ENCODE measurements at places on chromosomes 7 and 10.

DNA sequence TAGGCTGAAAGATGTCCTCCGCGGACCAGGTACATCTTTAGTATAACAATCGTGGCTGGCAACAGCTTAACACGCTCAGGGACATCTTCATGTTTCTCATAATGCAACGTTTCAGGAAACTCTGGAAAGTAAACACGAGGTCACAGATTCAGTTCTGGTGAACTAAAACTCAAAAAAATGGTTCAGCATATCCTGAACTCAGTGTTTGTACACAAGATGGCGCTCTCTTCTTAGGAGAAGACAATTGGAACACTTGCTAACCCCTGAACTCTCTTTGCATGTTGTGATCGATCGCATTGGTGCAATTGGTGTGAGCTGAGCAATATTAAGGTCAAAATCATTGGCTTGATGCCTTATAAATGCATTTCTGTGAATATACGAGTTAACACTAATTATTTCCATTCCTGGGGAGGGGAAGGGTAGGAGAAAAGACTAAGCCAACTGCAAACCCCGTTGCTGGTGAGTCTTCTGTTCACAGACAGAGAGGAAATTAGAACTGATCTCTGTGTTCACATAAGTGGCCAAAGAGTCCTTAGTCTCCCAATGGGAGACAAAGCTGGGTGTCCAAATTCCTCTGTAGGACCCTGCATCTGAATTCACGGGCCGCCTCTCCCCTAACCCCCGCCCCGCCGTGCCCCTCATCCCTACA, 52.6 kb upstream of the FAM180A start:
- DNase-seq, result peak; percentile 85

- DNase-seq, result no peak
These were observed 35.7 kb upstream of the SHH start for GRCh38 chr7:155847821-155848435.

GRCh38 chr10:128286141-128286761, 160.0 kb upstream of the MKI67 start:
- DNase-seq, result no peak

DNA sequence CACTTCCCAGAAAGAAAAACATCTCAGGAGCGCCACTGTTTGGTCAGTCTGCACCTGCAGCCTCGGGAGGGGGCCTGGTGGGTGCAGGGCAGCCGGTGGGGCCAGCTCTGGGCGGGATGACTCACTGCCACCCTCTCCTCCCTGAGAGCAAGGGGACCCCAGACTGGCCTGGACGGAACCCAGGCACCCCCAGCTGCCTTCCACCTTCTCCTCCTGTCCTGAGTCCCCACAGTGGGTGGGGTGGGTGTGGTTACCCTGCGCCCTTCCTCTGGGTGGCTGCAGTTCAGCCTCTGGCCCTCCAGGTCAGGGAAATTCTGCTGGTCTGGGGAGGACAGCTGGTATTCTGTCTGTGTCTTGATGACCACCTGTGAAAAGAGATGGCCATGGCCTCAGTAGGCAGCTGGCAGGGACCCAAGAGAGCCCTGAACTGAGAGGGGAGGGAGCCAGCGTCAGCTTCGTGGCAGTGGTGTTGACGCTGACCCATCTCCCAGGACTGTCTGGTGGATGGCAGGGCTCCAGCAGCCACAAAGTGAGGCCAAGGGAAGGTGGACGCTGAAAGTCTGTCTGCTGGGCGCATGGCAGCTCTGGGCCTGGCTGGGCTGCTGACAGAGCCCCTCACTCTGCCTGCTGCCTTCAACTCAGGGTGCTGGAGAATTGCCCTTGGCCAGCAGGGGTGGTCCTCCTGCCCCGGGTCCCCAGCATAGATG, 8.9 kb downstream of the CALY start:
- DNase-seq, result no peak

- DNase-seq, result no peak
These were observed 10.8 kb downstream of the ERLIN1 start for GRCh38 chr10:100174699-100175677.

DNA sequence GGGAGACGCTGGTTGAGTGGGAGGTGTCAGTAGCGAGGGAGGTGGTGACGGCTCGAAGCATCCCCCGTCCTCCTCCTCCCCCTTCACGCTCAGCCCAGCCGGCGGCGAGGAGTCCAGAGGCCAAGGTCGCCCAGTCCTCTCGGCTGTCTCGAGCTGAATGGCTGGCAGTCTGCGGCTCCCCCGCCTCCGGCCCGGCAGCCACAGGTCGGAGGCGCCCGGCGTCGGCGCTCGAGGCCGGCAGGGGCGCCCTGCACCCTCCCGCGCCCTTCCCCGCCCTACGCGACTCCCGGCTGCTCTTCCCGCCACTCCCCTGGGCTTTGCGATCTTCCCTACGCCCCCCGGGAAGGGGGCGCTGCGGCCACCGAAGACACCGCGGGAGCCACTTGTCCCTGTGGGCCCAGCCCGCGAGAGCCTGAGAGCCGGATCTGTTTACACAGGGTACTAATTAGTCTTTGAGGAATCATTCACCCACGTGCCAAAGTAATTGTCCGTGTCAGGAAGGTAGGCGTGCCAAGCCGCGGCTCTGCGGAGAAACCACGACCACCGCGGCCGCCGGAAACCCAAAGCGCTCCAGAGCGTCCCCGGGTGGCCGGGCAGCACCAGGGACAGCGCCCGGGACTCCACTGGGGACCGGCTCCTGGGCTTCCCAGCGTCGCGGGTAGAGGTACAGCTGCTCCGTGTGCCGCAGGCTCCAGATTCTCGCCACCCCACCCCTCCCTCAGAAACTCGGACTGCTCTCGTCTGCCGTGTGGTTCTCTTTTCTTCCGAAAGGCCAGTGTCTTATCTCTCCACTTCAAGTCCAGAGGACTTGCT, at the start of gene NXPH1:
Gene NXPH1 (plus strand): TSS at position 133 of the 813 bp plus-strand sequence.
- peak; percentile 10 for DNase-seq

DNA sequence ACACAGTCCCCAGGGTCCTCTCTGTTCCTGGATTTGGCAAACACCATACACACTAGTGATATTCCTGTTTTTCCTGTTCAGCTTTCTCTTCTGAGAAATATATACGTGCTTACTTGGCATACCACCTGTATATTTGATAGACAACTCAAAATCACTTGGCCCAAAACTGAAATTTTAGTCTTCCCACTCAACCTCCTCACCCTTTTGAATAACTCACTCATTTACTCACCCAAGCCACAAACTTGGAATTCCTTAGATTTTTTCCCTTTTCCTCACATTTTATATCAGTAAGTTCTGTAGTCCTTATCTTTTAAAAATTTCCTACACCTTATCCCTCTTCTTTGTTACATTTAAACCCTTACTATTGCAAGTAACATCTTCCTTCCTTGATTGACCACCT, 143.4 kb downstream of the PPP1R3A start:
- DNase-seq, result no peak

DNA sequence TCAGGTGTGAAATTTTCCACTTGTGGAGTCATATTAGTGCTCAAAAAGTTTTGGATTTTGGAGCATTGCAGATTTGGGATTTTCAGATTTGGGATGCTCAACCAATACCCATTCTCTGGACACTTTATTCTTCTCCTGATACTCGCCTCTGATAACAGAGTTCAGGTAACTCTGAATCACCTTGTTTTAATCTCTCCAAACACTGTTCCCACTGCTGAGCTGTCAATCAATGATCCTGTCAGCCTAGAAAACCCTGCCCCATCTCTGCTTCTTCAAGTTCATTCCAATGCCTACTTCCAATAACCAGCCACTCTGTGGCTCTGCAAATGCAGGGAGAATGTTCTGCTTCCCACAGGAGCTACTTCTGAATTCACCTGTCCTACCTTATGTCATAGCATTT, 21.8 kb downstream of the SGMS1 start:
- no peak for DNase-seq

DNA sequence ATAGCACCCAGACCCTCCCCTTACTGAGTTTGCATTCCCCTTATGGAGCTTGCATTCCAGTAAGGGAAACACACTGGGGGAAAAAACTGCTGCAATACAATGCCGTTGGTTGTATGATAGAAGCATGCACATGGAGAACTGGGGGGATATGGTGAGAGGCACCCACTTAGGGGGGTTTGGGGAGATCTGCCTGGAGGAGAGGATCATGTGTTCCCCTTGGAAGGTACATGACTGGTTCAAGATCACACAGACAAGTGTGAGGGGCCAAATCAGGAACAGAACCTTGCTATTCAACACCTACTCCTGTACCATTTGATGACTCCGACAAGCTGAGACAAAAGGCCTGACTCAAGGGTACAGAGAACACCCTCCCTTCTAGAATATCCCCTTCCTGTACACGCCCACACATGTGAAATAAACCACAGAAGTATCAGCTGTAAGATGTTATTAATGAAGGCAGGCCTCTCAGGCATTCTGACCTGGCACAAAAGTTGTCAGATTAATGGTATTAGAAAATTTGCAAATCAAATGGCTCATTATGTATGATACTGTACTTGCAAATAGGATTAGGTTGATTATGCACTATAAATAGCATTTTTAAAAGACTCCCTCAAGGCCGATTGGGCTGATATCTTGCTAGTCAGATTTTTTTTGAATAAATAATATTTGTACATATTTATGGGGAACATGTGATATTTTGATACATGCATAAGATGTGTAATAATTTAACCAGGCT, 122.2 kb downstream of the NPY start:
- DNase-seq, result no peak

GRCh38 chr10:128071417-128071782, 54.8 kb downstream of the MKI67 start:
- DNase-seq, result no peak

DNA sequence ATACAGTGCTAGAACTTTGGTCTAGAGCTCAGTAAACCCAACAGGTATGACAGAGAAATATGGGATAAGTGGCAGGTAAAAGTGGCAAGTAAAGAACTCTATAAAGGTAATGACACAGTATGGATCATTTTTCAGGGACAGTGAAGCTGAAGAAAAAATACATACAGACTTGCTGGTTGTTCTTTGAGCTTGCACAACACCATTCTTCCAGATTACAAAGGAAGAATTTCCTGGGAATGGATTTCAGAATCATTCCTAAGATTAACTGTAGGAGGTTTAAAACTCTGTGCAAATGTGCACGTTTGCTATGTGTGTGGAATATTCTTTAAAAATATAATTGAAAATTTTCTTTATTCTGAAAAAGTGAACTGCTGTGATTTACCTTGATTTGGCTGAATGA, 36.0 kb downstream of the PHF14 start:
- no peak for DNase-seq

DNA sequence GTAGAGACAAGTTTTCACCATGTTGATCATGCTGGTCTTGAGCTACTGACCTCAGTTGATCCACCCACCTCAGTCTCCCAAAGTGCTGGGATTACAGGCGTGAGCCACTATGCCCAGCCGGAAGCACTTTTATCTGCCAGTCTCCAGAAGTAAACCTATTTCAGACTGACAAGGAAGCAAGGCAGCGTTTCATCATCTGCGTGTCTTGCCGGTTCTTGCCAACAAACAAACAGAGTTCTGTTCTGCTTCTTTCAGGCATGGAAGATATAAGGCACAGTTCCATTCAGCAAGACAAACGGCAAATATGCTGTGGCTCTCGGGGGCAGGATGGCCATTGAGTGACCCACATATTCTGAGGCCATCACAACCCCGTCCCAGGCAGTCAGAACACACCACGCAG, 15.5 kb upstream of the LARP4B start:
- DNase-seq, result no peak

DNA sequence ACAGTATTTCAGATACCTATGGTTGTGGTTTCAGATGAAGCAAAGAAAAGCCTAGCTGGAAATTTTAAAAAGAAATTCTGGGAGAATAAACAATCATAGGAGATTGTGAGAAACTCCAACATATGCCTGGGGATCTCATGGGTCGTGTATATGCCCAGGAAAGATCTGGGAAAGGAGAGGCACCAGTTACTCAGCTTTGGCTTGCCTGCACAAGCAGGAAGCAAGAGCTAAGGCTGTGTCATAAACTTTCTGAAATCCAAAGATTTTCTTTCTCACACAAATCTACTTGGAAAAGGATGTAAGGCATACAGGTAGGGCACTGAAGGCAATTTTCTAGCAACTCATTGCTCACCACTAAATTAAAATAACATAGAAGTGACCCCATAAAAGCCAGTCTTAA, 373.6 kb downstream of the CDC14C start:
- DNase-seq, result no peak

- no peak for DNase-seq
These were observed 28.4 kb upstream of the MRC1 start for GRCh38 chr10:17780727-17781126.

All from AG08395 (cell line).